ENCODE measurements at places on chromosomes 3 and 15.

DNA sequence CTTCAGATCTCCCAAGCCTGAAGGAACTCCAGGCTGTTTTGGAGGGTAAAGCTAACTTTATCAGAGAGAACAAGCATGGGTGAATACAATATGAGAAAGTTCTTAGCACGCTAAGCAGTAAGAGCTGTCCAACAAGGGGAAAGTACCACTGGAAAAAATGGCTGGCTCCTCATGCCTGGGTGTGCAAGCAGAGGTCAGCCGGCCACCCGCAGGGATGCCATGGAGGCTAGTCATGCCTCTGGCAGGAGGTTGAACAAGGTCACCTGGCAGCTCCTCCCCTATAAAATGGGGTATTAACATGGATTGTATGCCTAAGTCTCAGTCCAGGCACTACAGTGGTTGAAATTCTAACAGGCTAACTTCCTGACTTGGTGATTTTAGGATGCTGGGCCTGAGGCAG lies 75.4 kb upstream of the SLC6A1 start:
- DNase-seq, result no peak

- DNase-seq, result no peak
Measured at GRCh38 chr3:44887101-44887500, 12.7 kb downstream of the TGM4 start.

DNA sequence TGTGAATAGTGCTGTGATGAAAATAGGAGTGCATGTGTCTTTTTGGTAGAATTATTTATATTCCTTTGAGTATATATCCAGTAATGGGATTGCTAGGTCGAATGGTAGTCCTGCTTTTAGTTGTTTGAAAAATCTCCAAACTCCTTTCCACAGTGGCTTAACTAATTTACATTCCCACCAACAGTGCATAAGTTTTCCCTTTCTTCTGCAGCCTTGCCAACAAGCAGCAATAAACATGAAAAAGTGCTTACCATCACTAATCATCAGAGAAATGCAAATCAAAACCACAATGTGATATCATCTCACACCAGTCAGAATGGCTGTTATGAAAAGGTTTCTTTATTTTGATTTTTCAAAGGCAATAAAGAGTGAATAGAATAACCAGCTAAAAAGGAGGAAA lies 1105.9 kb downstream of the NAALADL2 start:
- DNase-seq, result no peak

DNA sequence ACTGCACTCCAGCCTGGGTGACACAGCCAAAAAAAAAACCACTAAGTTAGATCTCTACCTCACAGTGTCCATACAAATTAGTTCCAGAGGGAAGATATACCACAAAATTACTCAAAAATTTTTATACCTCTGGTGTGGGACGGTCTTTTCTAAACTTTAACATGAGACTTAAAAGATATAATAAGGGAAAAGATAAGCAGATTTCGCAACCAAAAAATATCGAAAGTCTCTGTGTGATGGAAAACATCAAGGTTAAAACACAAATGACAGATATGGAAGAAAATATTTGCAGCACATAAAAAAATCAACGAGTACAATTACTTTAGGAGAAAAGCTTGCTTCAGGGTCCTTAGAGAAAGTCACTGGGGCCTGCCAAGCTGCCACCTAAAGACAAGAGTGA lies 10.5 kb downstream of the HDDC3 start:
- no peak for DNase-seq

- DNase-seq, result no peak
Measured at GRCh38 chr3:48196611-48197010, 8.4 kb upstream of the CDC25A start.

DNA sequence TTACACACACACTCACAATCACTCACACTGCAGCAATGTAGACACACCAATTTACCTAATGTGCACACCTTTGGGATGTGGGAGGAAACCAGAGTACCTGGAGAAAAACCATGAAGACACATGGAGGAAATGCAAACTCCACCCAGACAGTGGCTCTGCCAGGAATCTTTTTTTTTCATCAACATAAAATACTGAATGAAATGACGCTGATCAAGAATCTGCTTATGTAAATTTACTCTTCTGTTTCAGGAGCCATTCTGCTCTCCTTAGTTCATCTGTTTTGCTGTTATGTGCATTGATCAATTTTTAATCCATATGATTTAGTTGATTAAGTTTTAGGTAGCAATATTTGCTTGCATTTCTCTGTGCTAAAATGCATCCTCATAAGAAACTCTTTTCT lies 414.2 kb upstream of the CCDC54 start:
- DNase-seq, result no peak

GRCh38 chr3:63949005-63949404 lies 36.8 kb upstream of the SCAANT1 start:
- no peak for DNase-seq

GRCh38 chr15:98504998-98505397 lies 143.3 kb upstream of the IGF1R start:
- DNase-seq, result no peak

GRCh38 chr3:174242311-174243041 lies 616.7 kb upstream of the NAALADL2 start:
- DNase-seq, result no peak

- DNase-seq, result no peak
Measured at GRCh38 chr15:73326157-73326556, 42.6 kb downstream of the HCN4 start.

DNA sequence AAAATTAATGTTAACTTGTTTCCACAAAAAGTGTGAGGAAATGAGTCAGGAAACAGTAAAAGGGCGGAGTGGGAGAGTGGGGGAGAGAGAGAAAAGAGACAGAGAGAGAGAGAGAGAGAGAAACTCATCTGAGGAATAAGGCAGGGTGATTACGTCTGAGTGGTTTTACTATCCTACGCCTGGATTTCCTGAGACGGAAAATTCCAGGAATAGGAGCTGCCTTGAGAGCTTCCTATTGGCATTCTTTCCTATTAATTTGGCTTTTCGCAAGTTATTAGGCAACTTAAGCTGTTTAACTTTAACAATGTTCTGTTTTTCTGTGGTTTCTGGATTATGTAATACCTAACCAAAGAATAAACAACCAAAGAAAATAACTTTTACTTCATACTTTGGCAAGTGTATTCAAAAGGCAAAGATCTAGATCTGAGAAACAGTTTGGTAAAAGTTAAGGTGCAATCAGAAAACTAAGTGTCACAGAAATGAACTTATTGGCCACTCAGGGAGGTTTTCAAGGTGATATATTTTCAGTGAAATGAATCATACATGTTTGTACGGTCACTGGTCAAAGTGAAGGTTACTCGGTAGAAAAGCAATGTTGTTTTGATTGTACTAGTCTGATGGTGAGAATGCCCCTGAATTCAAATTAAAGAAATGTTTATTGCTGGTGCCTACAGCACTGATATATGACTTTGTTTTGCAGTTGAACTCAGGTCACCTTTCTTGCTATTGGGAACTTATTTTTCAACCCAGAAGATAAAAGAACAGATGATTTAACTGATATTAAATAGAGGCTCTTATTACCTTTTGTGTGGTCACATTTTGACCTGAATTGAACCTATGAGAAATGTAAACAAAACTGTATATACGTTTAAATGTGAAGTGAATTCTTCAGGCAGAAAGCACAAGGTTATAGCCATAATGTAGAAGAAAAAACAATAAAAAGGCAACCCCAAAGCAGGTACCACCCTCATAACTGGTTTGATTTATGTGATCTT lies 39.9 kb upstream of the TNFSF10 start:
- DNase-seq, result peak; percentile 21

DNA sequence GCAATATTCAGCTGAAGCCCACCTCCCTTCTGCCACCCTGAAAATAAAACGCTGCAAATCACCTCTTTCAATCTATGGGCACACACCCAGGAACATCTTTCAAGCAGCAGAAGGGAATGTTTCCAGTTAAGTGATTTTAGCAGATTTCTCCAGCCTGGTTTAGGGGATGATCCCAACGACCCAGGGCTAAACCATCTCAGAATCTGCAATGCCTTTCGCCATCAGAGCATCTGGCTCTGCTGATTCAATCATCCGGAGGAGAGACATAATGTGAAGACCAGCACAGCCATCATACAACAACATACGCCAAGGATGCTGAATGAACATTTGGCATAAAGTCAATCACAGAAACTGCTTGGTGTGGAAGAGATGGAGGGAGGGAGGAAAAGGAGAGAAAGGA lies 15.5 kb upstream of the LRRN1 start:
- no peak for DNase-seq

All from CD4-positive, alpha-beta T cell treated with Interleukin-6 at 100 ng/mL for 8 hours (primary cell).